ENCODE measurements at places on chromosomes 3 and 15. TPM values are rescaled to one million over a fixed set of nuclear protein-coding genes. Genes with fewer than 3 reads are reported as not detected.

The NANOGP8 gene
- polyA plus RNA-seq: not detected

The GABRA5 gene
- polyA plus RNA-seq: not detected

- DNase-seq: no peak
Observed at GRCh38 chr3:122960652-122961051, 66.9 kb downstream of the SEMA5B start.

DNA sequence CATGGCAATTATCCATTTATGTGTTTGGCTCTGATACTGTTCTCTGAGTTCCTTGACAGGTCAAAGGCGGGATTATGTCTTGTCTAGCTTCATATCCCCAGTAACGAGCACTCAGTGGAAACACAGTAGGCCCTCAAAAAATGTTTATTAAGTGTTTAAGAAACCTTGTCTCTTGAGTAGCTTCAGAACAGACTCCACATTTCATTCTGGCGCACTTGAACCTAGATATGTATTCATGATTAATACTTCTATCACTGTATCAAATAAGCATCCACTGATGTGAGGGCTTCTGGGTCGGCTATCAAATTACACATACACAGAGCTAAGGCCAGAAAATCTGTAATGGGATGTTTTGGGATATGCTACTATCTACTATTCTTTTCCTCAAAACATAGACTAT is 4.6 kb downstream of the CBLB start:
- no peak for DNase-seq

GRCh38 chr15:56082263-56082761 is 88.9 kb upstream of the NEDD4 start:
- DNase-seq: no peak

DNA sequence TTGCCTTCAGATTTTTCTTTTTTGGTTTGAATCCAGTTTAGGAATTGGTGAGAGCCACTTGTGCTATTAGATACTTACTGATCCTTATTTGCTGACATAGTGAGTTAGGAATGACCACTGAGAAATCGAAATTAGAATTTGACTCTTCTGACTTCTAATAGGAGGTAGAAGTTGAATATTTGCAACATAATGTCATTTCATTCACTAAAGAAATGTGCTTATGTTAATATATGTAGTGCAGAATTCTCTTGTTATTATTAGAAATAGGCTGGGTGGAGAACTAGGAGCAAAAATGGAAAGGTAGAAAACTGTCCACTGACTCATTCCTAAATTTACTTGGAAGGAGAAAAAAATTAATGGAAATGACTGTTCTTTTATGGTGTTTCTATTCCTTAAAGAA is 538.2 kb upstream of the SGO1 start:
- DNase-seq: no peak

DNA sequence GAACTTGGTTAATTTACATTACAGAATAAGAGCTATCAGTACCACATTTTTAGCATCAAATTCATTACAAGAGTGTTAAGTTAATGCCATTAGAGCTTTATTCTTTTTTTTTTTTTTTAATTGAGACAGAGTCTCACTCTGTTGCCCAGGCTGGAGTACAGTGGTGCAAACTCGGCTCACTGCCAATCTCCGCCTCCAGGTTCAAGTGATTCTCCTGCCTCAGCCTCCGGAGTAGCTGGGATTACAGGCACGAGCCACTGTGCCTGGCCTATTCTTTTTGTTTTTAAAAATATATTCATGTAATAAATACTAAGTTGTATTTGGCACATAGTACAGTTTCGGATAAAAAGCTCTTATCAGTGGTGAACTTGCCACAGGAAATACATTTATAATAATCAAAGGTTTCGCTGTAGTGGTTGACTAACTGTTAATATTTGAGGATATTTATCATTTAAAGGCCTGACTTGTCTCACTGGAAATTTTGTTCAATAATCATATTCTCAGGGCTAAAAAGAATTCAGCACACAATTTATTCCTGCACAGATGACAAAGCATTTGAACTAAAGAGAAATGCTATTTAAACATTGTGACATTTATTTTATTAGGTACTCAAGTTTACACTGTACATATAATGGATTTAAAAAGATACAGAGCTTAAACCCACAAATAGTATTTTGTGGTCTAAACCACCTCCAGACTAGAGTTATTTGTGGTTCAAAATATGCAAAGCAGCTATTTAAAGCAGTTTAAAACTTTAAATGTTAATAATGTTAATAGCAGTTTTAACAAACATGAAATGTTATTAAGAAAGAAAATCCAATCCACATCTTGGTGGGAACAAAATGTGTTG is 6.1 kb upstream of the LEKR1 start:
- DNase-seq: no peak

DNA sequence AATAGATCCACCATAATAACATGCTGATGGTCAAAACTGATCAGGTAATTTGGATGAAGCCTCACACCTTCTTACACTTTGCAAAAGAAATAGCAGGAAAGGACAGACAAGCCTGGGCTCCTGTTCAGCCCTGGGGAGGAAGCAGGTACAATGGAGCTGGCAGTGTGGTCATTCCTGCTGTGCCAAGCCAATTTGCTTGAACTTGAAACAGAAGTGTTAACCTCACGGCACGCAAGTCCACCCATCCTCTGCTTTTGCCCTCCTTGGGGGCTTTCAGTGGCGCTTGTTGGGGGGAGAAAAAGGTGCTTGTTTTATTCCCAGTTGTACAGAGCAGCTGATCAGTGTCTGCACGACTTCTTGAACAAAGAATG is 36.8 kb upstream of the RFTN1 start:
- DNase-seq: no peak

DNA sequence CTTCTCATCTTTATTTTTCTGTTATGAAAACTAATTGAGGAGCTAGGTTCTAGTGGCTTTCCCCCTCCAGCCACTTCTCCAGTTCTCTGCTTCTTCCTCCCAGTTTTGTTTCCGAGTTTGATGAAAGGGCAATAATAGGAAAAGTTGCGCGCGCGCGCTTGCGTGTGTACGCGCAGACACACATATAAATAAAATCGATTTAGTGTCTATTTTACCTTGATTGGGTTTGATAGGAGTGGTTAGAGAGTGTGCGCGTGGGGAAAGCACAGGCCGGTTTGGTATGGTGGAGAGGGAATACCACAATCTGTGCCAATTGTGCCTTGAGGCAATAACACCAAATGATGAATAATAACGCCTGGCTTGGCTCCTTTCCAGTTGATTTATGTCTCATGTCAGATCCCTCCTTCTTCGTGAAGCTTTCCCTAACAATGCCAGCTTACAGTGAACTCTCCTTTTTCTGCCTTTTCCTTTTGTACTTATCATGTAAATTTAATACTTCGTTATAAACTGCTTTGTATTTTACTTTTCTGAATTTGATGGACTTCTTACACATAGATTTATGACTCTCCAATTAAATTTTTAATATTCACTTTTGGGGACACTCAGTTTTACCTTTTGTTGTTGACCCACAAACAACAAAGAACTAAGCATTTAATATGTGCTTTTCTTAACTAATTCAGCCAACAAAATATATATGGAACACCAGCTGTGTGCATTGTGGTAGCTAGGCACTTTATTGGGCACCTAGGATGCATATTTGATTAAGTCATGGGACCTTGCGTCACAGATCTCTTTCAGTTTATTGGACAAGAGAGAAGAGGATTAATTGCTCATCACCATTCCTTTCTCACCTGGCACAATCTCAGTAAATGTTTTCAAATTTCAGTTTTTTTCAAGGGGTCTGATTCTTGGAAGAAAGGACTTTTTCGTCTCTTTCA is 1.7 kb downstream of the TIPARP start:
- DNase-seq: peak; percentile 54

DNA sequence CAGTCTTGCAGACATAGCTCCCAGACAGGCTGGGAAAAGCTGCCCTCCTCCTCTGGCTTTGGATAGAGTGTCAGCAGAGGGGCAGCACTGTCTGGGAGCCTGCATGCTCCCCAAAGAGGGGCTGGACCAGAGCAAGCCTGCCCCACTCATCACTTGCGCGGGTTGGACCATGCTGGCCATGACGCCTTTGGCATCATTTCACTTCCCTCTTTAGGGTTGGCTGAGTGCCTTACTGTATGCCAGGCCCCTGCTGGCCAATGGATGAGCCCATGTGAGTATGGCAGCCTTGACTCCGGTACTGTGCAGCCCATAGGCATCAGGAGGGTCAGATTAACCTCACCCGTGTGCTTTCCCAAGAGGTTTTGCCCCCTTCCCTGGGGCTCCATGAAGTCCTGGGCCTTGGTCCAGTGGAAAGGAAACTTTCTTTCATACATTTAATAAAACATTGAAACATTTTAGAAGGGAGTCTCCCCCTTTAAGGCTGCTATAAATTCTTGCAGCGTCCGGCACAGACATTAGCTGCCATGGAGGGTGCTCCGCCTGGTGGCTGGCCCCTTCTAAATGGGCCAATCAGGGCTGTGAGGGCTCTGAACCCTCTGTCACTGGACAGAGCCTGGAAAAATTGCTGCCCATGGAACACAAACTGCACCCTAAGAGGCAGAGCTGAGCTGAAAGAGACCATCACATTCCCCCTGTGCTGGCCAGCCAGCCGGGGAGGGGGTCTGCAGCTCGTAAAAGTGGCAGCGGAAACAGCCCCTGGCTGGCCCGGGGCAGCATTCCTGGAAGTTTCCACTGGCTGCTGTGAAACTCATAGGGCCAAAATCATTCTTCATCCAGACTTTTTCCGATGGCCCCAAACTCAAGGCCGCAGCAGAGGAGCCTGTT is 20.8 kb upstream of the DUSP7 start:
- DNase-seq: no peak
